Activated T-helper 1 cell treated with anti-CD3 and anti-CD28 coated beads, Interleukin-12 subunit alpha, Interleukin-12 subunit beta, Interleukin-2, Interleukin-4 antibody, amounts not matched to agents 30 ng/mL and 10 ng/mL and 1 ng/mL, durations not matched to agents 14 hours and 24 hours and 36 hours (primary cell): ENCODE measurements at places on chromosomes 3 and 15. TPM values are rescaled to one million over a fixed set of nuclear protein-coding genes. Genes with fewer than 3 reads are reported as not detected.

The ZSCAN29 gene
- total RNA-seq = 32.9 and 34.9 TPM in 2 replicates

The ZBBX gene
- total RNA-seq = not detected in 2 replicates

DNA sequence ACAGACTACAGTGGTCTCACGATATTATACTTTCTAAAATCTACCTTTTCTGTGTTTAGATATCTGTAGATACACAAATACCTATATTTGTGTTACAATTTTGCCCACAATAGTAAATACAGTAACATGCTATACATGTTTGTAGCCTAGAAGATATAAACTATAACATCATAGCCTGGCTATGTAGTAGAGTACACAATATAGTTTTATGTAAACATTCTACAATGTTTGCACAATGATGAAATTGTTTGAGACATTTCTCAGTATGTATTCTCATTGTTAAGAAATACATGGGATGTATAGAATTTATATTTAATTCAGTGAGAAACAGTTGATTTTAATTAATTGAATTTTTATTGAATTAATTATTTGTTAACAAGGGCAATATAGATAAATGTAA, 1367.0 kb downstream of the OTOL1 start:
- H3K36me3 ChIP-seq = no peaks in the 10 kb centered on the region
- H3K4me1 ChIP-seq = no peaks in the 10 kb centered on the region
- no peak overlapping the region for H3K4me3 ChIP-seq
- no peak overlapping the region for H3K27ac ChIP-seq
- no peaks in the 10 kb centered on the region for H3K27me3 ChIP-seq

GRCh38 chr15:51007131-51007666, 87.5 kb downstream of the TNFAIP8L3 start:
- no peak overlapping the region for H3K27ac ChIP-seq
- DNase-seq = no peak
- H3K36me3 ChIP-seq = peaks cover 17% of the 10 kb centered on the region
- no peaks in the 10 kb centered on the region for H3K27me3 ChIP-seq
- H3K4me3 ChIP-seq = no peak overlapping the region
- no peaks in the 10 kb centered on the region for H3K4me1 ChIP-seq

DNA sequence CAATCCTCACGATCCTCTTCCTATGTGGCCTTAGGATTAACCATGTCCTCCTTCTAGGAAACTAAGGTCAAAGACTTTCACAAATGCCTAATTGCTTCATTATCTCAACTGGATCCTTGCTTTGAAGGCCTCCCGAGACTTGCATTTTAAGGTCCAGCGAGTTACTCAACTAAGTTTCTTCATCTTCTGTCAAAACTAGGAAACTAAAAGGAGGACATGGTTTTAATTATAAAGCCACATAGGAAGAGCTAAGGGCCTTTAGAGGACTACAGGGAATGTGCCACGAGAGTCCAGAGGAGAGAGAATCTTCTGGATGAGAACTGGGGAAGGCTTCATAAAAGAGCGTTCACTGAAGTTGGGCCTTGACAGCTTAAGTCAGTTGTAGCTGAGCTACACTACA, 87.8 kb upstream of the LPP start:
- DNase-seq = no peak
- no peaks in the 10 kb centered on the region for H3K27me3 ChIP-seq
- no peak overlapping the region for H3K27ac ChIP-seq
- peaks cover 39% of the 10 kb centered on the region for H3K4me1 ChIP-seq
